Thoracic aorta (tissue), 2 donors: ENCODE measurements at places on chromosomes 3 and 15. TPM values are rescaled to one million over a fixed set of nuclear protein-coding genes. Genes with fewer than 3 reads are reported as not detected.

DNA sequence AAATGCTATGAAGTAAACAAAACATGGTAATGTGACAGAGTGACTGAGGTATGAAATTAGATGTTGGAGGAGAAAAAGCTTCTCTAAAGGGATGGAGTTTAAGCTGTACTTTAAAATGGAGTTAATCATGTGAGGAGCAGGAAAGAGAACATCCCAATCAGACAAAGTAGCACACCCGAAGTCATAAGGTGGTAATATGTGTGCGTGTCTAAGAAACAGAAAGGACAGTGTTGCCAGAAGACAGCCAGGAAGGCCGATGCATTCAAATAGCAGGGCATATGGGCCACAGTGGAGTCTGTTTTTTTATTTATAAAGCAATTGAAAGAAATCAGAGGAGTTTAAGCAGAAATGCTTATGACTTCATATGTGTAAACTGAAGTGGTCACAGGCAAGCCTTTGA lies 376.3 kb downstream of the NLGN1 start:
- no peak for DNase-seq
- no peak overlapping the region for H3K4me3 ChIP-seq
- no peaks in the 10 kb centered on the region for H3K36me3 ChIP-seq
- H3K27ac ChIP-seq, result no peak overlapping the region
- no peaks in the 10 kb centered on the region for H3K4me1 ChIP-seq

DNA sequence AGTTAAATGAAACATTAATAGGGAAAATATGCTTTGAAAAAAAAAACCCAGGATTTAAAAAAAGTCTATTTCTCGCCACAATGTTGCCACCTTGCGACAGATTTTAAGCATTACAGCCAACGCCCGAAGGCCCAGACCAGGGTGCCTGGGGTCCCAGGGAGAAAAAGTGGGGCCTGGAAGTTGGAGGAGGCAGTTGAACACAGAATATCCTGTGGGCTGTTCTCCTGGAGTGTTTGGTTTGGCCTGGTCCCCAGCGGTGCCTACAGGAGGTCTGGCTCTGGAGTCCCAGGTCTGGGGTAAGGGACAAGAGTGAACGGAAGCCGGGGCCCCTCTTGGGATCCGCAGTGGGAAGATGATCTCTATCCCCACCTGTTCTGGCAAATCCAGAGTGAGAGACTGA lies 3.4 kb downstream of the RNU6-1 start:
- H3K4me3 ChIP-seq, result peak overlapping the region; percentile 66
- no peaks in the 10 kb centered on the region for H3K36me3 ChIP-seq
- no peak for DNase-seq
- peaks cover 30% of the 10 kb centered on the region for H3K4me1 ChIP-seq

- DNase-seq, result no peak
- H3K27ac ChIP-seq, result no peak overlapping the region
- H3K36me3 ChIP-seq, result peaks cover 43% of the 10 kb centered on the region
- no peaks in the 10 kb centered on the region for H3K27me3 ChIP-seq
These were observed 48.1 kb downstream of the KLHL25 start for GRCh38 chr15:85746641-85747040.

- DNase-seq, result no peak
- H3K4me1 ChIP-seq, result no peaks in the 10 kb centered on the region
- H3K27me3 ChIP-seq, result no peaks in the 10 kb centered on the region
- H3K27ac ChIP-seq, result no peak overlapping the region
- no peaks in the 10 kb centered on the region for H3K36me3 ChIP-seq
These were observed 1412.9 kb upstream of the ALCAM start for GRCh38 chr3:103953796-103954195.

DNA sequence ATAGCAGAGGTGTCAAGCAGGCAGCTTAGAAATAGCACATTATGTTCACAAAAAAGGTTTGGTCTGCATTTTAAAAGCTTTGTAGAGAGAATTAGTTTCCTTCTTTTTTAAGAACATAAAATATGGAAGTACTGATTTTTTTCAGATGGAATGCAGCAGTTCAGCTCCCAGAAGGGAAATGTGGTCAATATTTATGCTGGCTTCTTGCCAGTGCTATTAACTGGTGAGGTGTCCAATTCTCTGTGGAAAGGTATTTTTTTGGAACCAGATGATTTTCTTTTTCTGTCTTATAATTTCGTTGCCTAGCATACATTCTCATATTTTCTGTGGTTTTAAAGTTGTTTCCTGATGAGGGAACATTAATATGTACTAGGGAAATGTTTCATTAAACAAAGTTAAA lies 211.4 kb upstream of the ZNF385D start:
- no peak overlapping the region for H3K4me3 ChIP-seq
- no peaks in the 10 kb centered on the region for H3K36me3 ChIP-seq
- no peaks in the 10 kb centered on the region for H3K27me3 ChIP-seq
- H3K27ac ChIP-seq, result no peak overlapping the region
- peaks cover 9% of the 10 kb centered on the region for H3K4me1 ChIP-seq

PCCB gene
- total RNA-seq, result 22.6 TPM

GRCh38 chr15:77709135-77709886 lies 76.6 kb upstream of the LINGO1 start:
- no peaks in the 10 kb centered on the region for H3K4me1 ChIP-seq
- no peaks in the 10 kb centered on the region for H3K36me3 ChIP-seq
- H3K4me3 ChIP-seq, result no peak overlapping the region
- no peak for DNase-seq

SFMBT1 gene
- total RNA-seq, result 7.4 TPM

- DNase-seq, result no peak
- no peak overlapping the region for H3K4me3 ChIP-seq
These were observed 5.1 kb downstream of the MAGEL2 start for GRCh38 chr15:23642413-23643044.

DNA sequence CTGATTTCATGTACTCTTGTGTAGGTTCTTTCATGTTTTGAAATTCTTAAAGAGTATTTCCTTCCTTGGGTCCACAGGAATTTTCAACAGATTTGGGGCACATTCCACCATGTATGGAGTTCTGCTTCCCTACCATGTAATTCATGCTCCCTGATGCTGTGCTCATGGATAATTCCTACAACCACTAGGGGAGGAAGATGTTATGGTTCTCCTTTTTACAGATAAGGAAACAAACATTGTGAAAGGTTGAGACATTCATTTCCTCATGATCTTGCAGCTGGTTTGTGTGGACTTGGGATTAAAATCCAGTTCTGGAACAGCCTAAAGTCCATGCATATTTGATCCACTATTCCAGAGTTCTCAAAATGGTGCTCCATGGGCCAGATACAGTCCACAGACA lies 174.9 kb upstream of the FRMD4B start:
- no peaks in the 10 kb centered on the region for H3K27me3 ChIP-seq
- no peak overlapping the region for H3K4me3 ChIP-seq
- DNase-seq, result no peak
- no peak overlapping the region for H3K27ac ChIP-seq

DNA sequence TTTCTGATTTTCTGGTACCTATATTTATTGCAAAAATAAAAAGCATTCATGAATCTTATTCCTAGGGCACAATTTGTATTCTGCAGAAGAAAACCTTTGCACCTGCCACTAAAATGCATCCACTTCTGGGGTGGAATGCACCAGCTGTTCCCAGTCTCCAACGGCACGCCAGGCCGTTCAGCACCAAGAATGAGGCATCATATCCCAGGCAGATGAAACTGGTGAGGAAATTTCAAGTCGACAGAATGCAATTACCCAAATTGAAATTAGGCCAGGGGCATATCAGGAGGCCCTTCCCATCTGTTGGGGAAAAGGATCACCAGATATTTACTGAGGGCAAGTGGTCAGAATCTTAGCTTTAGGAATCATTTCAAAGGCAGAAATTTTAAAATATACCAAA lies 13.6 kb upstream of the RBMS3 start:
- no peaks in the 10 kb centered on the region for H3K27me3 ChIP-seq
- H3K36me3 ChIP-seq, result no peaks in the 10 kb centered on the region
- no peak for DNase-seq
- no peaks in the 10 kb centered on the region for H3K4me1 ChIP-seq
- no peak overlapping the region for H3K4me3 ChIP-seq

GOLGA6L9 gene
- total RNA-seq, result 3.2 TPM

GRCh38 chr3:160577556-160578195 lies 12.3 kb upstream of the KPNA4 start:
- no peaks in the 10 kb centered on the region for H3K36me3 ChIP-seq
- DNase-seq, result no peak
- H3K4me3 ChIP-seq, result no peak overlapping the region
- no peaks in the 10 kb centered on the region for H3K27me3 ChIP-seq

TSPAN3 gene
- 215 TPM for total RNA-seq

FANCI gene
- total RNA-seq, result 3.0 TPM

SLCO3A1 gene
- total RNA-seq, result 16.5 TPM

DNASE1L3 gene
- total RNA-seq, result 3.8 TPM

DNA sequence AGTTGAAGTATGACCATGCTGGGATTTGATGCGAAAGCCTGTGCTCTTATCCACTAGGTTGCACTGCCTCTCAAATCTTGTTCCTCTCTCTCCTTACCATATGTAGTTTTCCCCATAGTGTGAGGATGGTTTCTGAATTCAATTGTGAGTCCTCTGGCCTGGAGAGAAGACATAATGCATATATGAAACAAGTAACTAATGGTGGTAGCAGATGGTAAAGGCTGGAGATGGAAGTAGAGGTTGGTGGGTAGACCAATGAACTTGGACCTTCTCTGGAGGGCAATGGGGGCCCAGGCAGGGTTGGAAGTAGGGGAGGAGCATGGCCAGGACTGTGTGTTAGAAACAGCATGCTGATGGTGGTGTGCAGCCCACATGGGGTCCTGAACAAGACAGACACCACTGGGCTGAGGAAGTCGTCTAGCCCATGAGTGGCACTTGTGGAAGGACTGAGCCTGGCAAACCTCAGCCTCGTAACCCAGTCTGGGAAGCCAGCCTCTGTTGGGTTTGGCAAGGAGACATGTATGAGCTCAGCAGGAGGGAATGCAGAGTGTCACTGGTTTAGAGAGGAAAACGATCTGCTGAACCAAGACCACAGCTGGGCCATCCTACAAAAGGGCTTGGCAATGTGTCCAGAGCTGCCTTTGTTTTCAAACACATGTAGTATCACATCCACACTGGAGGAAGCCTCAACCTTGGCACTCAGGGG lies 18.5 kb upstream of the LMCD1 start:
- H3K4me3 ChIP-seq, result no peak overlapping the region
- H3K27me3 ChIP-seq, result no peaks in the 10 kb centered on the region
- no peaks in the 10 kb centered on the region for H3K36me3 ChIP-seq
- H3K27ac ChIP-seq, result peak overlapping the region; percentile 96
- peaks cover 39% of the 10 kb centered on the region for H3K4me1 ChIP-seq
- peak; percentile 70 for DNase-seq

PPM1L gene
- total RNA-seq, result 25.3 TPM

DNA sequence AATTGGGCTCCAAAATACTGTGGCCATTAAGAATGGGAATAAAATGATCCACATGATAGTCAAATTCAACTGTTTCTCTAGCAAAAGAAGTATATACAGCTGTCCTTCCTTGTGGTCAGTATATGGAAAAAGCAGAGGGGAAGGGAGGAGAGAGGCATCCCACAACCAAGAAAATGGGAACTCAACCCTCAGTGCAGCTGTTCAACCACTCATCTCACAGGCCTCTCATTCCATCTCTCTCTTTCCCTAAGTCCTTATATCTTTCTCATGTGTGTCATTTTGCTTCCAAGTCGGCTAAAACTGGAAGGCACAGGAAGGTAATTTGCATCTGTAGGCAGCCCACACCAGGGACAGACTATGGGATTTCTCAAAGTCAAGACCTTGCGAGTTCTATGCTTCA lies 27.5 kb downstream of the AVEN start:
- H3K4me1 ChIP-seq, result no peaks in the 10 kb centered on the region
- H3K36me3 ChIP-seq, result no peaks in the 10 kb centered on the region
- no peak overlapping the region for H3K27ac ChIP-seq
- H3K4me3 ChIP-seq, result no peak overlapping the region
- no peaks in the 10 kb centered on the region for H3K27me3 ChIP-seq

DNA sequence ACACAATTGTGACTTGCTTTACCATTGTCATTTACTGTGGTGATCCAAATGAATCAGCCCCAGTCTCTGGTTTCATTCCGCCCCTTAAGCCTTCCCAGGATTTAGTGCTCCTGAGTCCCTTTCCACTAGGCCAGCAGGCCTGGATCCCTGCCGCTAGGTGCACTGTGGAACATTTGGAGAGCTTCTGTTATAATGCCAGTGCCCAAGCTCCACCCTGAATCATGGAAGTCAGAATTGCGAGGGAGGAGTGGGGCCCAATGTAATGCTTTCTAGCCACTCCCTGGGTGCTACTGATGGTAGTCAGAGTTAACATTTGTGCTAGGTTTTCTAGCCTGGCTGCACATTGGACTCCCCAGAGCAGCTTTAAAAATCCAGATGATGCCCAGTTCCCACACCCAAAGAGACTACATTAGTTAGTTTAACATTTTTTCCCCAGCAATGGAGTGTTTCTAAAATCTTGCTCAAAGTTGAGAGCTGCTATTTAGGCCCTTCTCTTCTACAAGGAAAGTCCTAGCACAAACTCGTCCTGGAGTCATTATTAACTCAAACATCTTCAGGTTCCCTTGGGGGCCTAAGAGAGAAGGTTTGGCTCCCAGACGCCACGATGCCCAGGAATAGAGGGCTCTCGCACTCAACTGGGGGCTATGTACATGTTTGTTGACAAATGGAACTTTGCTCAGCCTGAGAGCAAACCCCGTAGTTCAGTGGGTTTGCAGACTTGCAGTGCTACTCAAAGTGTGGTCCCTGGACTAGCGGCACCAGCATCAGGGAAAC lies 366.7 kb upstream of the PROK2 start:
- no peak for DNase-seq
- no peaks in the 10 kb centered on the region for H3K27me3 ChIP-seq
- no peak overlapping the region for H3K4me3 ChIP-seq
- H3K36me3 ChIP-seq, result no peaks in the 10 kb centered on the region

CP gene
- 64.0 TPM for total RNA-seq

PCOLCE2 gene
- total RNA-seq, result 157 TPM

GRCh38 chr15:43792761-43793476 lies 799 bp downstream of the SERF2 start:
- peak overlapping the region; percentile 99 for H3K27ac ChIP-seq
- peak overlapping the region; percentile 77 for H3K4me3 ChIP-seq
- peaks cover 43% of the 10 kb centered on the region for H3K4me1 ChIP-seq
- H3K36me3 ChIP-seq, result peaks cover 17% of the 10 kb centered on the region
- H3K27me3 ChIP-seq, result no peaks in the 10 kb centered on the region
- no peak for DNase-seq

C15orf62 gene
- total RNA-seq, result not detected

LRRC15 gene
- 0.27 TPM for total RNA-seq

- H3K27ac ChIP-seq, result no peak overlapping the region
- no peak for DNase-seq
- no peaks in the 10 kb centered on the region for H3K4me1 ChIP-seq
- peaks cover 38% of the 10 kb centered on the region for H3K36me3 ChIP-seq
These were observed 20.6 kb downstream of the COPS2 start for GRCh38 chr15:49134683-49135341.
